ENCODE measurements at places on chromosomes 12 and 14.

DNA sequence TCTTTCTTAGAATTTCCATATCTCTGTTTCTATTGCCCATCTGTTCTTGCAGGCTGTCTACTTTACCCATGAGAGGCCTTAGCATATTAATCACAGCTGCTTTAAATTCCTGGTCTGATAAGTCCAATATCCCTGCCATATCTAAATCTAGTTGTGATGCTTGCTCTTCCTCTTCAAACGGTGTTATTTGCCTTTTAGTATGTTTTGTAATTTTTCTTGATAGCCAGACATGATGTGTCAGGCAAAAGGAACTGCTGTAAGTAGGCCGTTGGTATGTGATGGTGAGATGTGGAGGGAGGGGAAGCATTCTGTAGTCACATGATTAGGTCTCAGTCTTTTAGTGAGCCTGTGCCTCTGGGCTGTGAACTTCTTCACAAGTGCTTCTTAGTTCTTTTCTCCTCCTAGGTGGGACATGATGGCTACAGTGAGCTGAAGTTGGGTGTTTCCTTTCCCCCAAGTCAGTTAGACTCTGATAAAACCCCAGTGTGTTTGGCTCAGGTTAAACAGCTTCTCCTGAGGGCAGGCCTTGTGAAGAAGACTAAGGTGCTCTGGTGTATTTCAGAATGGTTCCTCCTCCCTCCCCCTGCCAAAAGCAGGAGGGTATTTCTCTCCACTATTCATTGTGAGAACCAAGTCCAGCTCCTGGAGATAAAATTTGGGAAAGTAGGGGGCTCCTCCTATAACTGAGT, 195.9 kb upstream of the PARP11 start:
- no peak for DNase-seq

DNA sequence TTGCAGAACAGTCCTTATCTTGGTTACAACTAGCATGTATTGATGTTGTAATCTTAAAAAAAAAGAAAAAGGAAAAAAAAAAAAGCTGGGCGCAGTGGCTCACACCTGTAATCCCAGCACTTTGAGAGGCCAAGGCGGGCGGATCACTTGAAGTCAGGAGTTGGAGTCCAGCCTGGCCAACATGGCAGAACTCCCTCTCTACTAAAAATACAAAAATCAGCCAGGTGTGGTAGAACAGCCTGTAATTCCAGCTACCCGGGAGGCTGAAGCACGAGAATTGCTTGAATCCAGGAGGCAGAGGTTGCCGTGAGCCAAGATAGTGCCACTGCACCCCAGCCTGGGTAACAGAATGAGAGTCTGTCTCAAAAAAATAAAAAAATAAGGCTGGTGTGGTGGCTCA, 25.6 kb upstream of the TEAD4 start:
- no peak for DNase-seq

- DNase-seq: no peak
Measured at GRCh38 chr12:106790020-106790419, 15.5 kb downstream of the RIC8B start.

- no peak for DNase-seq
Measured at GRCh38 chr12:43407816-43408645, 144.0 kb downstream of the ADAMTS20 start.

DNA sequence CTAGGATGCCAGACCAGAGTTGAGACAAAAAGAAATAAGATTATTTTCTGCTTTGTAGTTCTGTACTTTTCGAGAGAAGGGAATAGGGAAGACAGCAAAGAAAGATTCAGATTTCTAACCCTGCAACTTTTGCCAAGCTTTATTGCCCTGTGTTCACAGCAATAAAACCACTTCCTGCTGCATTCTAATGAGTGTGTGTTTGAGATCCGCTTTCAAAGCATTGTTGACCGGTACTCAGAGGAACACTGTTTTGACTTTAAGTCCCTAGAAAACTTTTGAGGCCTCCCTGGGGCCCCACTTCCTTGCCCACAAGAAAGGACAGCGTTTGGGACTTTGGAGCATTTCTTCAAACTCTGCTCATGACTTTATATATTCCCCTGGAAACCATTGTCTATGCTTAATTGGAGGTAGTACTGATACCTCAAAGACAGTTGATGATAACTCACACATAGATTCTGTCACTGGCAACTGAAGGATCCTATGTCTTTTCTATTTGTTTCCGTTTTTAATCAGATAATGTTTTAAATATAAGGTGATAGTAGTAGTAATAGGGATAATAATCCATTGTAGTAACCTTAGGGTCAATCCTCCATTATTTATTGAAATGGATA, 1.3 kb downstream of the RNASE6 start:
- DNase-seq: no peak

GRCh38 chr12:87259391-87259790, 769.8 kb downstream of the C12orf50 start:
- no peak for DNase-seq

- no peak for DNase-seq
Measured at GRCh38 chr12:125089083-125089482, 23.8 kb downstream of the AACS start.

DNA sequence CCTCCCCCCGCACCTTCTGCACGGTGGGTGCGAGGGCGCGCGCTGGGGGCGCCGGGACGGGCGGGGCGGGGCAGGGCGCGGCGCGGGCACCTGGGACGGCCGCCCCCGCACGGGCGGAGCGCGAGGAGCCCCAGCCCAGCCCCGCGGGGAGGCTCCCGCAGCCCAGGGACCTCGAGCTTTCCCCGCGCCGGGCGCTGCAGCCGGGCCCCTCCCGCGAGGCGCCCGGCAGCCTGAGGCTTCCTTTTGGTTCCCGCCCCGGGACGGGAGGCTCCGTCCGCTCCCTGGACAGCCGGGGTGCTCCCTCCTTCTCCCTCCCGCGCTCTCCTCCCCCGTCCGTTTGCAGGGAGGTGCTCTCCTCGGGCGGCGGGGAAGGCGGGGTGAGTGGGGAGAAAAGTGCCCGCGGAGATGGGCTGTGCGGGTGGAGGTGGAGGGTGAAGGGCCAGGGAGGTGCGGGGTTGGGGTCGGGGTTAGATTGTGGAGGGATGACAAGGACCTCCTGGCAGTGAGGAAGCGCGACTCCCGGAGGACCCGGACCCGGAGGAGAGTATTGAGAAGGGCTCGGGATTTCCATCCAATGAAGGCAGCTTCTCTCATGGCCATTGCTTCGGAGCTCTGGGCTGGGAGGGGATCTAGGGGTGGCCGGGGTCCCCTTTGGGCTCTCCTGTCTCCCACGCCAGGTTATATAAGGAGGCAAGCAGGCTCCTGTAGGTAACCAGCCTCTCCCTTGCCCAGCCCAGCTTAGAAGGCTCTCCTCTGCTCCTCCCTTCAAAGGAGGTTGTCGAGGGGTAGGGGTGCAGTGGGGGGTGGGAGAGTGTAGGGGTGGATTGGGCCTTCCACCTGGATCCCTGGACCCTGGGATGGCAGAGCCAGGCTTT, 645 bp downstream of the JDP2 start:
- no peak for DNase-seq

- DNase-seq: no peak
Measured at GRCh38 chr12:22248571-22249115, 85.9 kb downstream of the ST8SIA1 start.

DNA sequence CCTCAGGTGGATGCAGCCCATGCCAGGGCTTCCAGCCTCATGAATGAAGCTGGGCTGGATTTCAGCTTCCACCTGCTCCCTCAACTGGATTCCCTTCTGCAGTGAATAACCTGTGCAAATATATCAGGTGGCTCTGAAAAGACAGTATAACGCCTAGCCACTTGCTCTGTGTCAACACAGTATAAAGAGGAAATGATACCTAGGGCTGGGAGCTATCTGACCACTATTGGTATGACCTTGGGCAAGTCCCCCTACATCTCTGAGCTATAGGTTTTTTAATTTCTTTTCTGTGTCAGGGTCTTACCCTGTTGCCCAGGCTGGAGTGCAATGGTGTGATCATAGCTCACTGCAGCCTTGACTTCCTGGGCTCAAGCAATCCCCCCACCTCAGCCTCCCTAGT, 19.8 kb downstream of the ISM2 start:
- DNase-seq: no peak

DNA sequence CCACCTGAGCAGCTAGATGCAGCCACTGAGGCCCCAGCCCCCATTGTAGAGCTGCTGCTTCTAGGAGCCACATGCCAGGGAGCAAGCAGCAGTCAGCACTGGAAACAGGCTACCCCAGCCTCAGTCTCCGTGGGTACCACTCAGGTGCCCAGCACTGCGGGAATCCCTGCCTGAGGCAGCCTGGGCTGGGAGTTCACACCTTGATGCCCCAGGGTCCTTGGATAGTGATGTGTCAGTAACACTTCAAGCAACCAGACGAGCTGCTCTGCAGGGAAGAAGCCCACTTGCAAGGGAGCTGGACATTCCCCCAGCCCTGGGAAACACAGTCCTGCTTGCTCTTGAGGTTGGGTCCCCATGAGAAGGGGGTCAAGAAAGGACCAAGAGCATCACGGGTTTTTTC, 90.7 kb downstream of the ZFP36L1 start:
- no peak for DNase-seq

DNA sequence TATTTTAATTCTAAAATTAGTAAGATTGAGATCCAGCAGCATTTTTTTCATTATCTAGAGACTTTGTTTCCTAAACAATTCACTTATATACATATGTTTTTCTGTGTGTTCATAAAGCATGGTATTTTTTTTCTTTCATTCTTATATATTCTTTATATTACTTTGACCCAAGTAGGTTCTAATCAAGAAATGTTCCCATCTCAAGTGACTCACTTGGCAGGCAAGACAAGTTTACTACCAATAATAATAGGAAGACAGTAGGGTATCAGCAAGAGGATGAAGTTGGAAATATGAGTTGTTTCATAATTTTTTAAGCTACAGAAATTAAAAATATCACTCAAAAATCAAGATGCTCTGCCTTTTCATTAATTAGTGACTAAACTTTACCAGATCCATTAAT, 613.4 kb upstream of the ATP2B1 start:
- DNase-seq: no peak

GRCh38 chr14:68534276-68534675, 258.6 kb downstream of the ZFP36L1 start:
- DNase-seq: no peak

GRCh38 chr12:109387425-109388166, 39.9 kb downstream of the MYO1H start:
- no peak for DNase-seq

DNA sequence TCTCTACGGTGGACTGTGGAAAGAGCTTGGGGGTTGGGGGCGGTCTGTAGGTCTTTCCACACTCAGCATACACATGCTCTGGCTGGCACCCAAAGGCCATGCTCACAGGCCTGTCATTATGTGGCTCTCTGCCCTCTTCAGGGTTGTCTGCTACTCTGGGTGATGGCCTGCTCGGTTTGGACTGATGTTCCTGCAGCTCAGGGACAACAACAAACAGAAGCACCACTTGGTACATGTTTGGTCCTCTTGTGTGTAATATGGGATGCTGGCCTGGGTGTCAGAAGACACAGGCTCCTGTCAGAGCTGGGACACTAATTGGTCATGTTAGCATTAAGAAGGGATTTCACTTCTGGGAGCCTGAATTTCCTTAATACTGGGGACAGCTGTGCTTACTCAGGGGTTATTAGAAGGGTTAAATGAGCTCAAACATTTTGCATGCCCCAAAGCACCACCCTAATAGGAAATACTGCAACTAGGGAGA, 32.7 kb upstream of the SELPLG start:
- no peak for DNase-seq

- no peak for DNase-seq
Measured at GRCh38 chr12:103468837-103469236, 26.9 kb downstream of the C12orf42 start.

- no peak for DNase-seq
Measured at GRCh38 chr14:90603841-90604240, 207.0 kb downstream of the CALM1 start.

DNA sequence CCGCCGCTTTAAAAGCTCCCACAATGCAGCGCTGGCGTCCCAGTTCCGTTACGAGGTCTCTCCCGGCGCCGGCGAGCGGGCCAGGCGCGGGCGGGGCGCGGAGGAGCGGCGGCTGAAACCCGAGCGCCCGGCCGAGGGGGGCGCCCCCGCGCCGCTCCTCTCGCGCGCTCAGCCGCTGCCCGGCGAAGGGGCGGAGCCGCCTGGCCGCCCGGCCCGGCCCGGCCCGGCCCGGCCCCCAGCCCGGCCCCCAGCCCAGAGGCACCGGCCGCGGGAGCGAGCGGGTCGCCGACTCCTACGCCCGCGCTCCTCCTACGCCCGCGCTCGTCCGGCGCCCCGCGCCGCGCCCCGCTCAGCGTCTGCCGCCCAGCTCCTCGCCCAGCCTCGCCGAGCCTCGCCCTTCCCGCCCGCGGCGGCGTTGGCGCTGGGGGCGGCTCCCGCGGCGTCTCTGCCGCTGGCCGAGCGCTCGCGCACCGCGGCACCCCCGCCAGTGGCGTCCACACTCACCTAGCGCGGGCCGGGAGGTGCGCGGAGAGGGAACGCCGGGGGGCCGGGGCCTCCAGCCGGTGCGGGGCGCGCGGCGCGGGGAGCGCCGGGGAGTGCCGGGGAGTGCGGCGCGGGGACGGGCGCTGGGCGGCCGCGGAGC, at the start of gene RASSF8:
TSS of gene RASSF8 (plus strand) at position 255 of the 643 bp plus-strand sequence. CDS start 96,662 bp downstream, outside the sequence.
- no peak for DNase-seq

- no peak for DNase-seq
Measured at GRCh38 chr12:91913124-91913523, 232.5 kb downstream of the BTG1 start.

- DNase-seq: no peak
Measured at GRCh38 chr12:56996793-56997545, 9.4 kb downstream of the ZBTB39 start.

GRCh38 chr14:49593016-49593415, 5.7 kb upstream of the LRR1 start:
- no peak for DNase-seq

GRCh38 chr14:21734457-21735074, 60.9 kb upstream of the OR4E1 start:
- DNase-seq: no peak

GRCh38 chr14:44962334-44963043, 499 bp downstream of the TOGARAM1 start:
- DNase-seq: peak; percentile 8

DNA sequence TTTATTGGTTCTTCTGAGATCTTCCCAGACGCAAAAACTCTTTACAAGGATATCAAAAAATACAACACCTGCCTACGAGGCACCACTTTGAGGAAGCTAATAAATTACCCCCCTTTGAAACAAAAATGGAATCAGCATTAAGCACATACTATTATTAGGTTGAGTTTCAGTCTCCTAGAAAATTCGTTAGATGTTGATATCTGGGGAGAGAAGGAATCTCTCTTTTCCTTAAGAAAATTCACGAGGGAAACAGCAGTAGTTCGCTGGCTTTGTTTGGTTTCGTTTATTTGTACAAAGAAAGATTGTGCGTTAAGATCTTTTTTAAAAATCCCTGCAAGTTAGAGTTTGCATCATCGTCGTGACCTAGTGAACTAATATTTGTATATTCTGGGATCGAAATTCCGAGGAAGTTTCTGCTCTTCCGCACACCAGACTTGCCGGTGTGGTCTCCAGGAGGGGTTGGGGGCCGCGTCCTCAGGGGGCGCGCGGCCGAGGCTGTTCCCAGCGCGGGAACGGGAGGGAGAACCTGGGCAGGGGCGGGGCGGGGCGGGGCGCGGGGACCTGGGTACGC, 12.1 kb downstream of the NKX2-1 start:
- no peak for DNase-seq

DNA sequence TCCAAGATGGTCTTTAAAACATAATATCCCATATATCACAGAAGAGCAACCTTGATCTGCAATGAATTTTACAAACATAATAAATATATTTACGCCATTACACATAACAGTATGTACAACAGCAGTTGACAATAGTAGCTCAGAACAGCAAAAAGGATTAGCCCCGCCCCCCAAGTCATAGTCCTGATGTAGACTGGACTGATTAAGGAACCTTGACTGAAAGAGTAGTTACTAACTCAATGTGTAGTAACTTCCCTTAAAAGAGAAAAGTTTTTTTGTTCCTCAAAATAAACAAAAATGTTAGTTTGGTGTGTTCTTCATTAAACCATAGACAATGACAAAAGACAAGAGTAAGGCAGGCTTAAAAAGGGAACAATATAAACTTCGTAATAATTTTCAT, 44.5 kb downstream of the GTF2A1 start:
- no peak for DNase-seq

All from activated T-helper 9 cell treated with anti-CD3 and anti-CD28 coated beads, Interleukin-2, amount 50 U/mL, for 16 hours (primary cell).